ENCODE measurements at places on chromosomes 4 and X.

DNA sequence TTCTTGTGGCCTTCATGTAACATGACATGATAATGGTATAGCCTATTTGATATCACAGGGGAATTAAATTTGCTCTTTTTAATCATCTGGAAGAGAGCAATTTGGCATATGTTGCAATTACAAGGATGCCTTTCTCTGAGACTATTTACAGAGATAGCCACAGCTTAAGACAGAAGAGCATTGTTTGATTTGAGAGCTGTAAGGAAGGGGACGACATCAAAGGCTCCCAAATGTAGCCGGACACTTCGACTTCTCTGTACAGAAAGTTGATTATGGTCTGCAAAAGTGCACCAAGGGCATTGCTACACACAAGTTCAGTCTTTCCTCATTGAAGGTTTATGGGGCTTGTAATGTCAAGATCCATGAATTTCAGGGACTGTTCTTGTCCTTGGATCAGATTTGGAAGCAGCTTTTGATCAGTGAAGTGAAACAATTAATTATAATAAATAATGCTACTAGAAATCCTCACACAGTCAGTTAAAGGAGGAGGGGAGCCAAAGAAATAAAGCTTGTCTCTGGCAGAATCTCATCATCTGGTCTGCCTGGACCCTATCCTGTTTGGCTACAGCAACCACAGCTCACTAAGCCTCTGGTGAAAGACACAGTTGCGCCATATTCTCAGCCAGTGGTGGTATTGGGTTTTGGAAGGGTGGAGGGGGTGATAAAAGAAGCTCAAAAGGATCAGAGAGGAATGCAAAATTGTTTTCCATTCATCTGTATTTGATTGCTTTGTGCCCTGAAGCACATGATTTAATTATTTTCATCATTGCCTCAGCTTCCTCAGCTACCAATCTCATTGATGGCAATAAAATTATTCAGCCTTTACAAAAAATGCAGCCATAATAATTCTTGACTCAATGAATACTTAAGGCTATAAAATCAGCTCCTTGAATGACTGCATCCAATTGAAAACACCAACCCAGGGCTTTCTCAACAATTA, 654.3 kb upstream of the LCORL start:
- no peak for DNase-seq

DNA sequence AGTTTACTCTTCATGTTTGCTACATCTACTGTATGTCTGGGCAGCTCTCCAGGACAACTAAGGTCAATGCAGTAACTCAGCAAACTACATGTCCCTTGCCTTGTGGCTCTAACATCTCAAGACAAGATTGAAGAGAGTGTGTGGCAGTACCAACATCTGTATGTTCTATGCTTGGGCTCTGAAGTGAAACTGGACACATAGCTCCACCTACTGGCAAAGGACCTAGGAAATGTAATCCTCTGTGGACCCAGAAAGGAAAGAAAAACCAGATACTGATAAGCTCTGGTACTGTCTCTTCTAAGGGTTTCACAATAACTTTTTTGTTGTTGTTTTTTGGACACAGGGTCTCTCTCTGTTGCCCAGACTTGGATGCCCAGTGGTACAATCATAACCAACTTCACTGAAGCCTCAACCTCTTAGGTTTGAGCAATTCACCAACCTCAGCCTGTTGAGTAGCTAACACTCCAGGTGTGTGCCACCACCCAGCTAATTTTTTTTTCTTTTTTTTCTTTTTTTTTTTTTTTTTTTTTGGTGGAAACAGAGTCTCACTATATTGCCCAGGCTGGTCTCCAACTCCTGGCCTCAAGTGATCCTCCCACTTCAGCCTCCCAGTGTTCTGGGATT, 64.1 kb downstream of the QDPR start:
- no peak for DNase-seq

DNA sequence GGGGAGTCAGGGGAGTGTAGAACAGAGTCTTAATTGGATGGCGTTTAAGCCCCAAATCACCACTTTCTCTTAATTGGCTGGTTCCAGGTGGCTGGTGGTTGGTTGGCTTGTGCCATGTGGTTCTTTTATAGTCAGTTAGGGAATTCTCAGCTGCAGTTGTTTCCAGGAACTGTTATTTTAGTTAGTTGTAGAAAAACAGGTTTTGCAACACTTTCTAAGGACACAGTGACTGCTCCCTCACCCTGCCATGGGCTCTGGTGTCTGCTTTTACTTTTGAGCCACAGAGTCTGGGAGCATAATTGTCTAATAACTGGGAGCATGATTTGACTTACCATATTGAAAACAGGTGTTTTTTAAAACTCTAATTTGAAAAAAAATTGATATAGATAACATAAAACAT, 75.8 kb upstream of the PCDH18 start:
- no peak for DNase-seq

- no peak for DNase-seq
Measured at GRCh38 chrX:40298572-40299479, 201.1 kb upstream of the BCOR start.

DNA sequence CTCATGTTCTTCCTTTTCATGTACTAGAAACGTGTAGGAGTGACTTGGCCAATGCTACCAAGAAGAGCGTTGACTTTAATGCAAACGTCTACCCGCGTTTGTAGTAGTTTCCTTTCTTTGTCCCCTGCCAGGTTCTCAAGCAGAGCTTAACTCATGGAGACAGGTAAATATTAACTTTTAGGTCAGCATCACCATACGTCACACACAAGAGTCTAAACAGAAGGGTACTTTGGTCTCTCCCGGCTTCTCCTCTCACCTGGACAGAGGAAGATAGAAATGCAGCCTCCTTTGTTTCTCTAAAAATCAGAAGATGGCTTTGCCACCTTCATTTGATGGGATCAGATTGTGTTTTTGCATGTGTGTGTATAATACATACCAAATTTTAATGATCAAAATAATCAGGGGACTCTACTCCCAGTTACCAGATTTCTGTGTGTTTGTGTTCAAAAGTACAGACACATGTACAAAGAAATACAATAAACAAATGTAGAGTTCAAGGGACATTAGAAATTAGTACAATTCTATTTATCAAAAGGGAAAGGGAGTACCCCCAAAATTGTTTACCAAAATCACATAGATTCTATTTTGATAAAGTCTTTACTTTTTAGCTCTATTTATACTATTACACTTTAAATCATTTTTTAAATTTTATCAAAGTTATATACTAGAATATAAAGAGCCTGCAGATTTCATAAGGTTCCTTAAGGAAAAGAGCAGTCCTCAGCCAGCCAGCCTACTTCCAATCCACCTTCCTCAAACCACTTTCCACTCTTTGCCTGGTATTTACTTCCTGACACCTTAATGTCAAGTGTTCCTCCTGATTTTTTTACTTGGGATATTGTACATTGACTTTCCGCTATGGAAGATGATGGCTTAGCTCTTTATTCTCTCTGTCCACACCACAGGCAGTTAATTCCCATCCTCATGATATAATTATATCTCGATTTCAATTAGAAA, 195.5 kb downstream of the RELL1 start:
- DNase-seq: no peak

- DNase-seq: no peak
Measured at GRCh38 chrX:43656005-43656494, at the start of gene MAOA. Gene MAOA (plus strand): TSS chrX:43656299. CDS start chrX:43656342, 43 bp downstream.

DNA sequence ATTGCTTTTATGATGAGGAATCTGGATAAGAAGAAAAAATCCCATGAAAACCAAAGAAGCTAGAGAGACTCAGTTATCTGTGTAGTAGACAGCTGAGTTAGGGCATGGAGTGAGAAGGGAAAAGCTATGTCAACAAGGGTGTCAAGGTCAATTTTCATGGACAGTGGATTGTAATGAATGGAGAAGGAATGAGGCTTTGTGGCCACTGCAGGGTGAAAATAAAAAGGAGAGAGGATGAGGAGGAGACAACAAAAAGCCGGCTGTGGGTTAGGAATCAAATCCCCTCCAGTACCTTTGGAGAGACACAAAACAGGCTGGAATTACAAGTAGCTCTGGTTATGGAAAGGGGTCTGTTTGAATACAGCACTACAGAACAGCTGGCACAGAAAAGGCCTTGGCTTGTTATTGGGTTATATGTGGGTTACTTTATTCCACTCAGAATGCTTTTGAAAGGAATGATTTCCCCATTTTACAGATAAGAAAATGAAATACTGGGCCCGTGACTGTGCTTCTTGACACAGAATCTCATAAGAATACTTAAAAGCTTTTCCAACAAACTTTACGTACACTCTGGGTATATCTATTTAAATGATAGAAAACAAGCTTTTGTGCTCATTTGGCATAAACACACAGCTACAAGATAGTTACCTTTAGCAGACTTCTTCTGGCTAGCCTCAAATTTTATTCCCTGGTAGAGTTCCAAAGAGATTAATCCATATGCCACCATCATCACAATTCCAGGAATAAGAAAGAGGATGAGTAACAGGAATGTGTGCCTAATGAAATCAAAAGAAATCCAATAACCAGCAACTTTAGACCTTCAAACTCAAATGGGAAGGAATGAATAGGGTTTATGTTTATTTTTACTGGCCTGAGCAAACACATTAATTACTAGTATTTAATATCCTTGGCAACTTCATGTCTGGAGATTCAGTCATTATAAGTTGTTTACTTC, 7.5 kb downstream of the CCKAR start:
- DNase-seq: no peak

- DNase-seq: no peak
Measured at GRCh38 chr4:101419336-101420135, 72.2 kb upstream of the PPP3CA start.
